ENCODE measurements at places on chromosomes 1 and 21.

- DNase-seq, result no peak
Measured at GRCh38 chr1:79629414-79629813, 622.9 kb upstream of the ADGRL4 start.

DNA sequence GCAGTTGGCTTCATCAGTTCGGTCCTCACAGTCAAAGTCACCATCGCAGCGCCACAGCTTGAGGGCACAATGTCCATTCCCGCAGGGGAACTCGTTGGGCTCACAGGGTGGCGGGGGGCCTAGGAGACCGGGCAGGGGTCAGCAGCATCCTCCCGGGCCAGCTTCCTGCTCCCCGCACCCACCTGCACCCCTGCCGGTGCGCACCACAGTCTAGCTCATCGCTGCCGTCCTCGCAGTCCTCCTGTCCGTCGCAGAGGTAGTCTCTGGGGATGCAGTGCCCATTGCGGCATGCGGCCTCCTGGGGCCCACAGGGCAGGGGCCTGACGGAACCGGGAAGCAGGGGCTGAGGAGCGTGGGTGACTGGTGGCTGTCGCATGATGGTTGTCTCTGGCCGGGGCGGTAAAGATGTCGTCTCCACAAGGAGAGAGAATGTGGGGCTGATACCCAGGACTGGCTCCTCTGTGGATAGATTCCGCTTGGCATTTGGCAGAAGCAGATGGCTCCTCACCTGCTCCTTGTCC is 49.8 kb downstream of the HSPG2 start:
- DNase-seq, result no peak

DNA sequence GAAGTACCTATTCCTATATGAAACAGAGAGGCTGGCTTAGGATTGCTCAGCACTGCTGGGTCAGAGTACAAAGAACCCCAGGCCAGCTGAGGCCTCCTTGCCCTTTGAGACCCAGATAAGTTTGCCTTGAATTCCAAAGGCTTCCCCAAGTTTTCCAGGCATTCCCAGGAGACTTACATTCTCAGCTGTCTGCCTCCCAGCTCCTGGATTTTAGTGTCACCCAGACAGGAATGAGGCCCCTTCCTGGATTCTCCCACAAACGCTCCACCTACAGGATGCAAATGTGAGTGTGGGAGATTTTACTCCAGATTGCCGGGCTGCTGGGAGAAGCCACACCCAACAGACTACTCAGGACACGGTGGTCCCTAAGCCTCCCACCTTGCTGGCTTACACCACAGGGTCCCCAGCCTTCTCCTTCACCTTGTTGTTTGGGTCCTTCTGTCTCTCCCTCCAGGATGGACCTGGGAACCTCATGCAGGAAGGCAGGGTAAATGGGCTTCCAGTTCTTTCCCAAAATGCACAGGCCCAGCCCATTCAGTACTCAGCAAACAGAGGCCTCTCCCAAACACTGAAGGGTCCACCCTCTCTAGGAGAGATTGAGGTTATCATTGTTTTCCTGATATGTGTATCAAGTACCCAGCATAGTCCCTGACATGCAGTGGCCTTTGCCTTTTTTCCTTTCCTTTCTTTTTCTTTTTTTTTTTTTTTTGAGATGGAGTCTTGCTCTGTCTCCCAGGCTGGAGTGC is 10.6 kb downstream of the RHBG start:
- no peak for DNase-seq

DNA sequence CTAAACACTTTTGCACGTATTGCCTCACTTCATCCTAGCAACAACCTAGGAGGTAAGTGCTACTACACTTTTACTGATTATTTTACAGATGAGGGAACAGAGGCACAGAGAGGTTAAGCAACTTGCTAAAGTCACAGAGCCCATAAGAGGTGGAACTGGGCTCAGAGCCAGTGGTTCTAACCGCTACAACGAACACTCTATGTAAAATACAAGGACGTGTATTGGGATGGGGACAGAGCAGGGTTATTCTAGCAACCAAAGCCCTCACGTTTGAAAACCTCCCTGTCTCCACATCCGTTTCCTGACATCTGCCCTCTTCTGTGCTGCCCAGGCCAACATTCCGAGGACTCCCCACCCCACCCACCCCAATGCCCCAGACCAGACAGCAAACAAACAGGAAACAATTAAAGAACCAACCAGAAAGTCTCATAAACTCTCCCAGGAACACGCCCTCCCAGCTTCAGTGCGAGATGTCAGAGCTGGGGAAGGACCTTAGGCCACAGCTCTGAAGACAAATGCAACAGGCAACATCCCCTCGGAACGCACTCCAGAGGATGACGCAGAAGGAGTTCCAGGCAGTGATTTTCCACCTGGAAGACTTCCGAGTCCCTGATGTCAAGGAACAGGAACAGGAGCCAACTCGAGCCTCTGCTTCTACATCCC is 41.1 kb downstream of the GLIS1 start:
- no peak for DNase-seq

- no peak for DNase-seq
Measured at GRCh38 chr1:14822493-14822892, 224.0 kb downstream of the KAZN start.

DNA sequence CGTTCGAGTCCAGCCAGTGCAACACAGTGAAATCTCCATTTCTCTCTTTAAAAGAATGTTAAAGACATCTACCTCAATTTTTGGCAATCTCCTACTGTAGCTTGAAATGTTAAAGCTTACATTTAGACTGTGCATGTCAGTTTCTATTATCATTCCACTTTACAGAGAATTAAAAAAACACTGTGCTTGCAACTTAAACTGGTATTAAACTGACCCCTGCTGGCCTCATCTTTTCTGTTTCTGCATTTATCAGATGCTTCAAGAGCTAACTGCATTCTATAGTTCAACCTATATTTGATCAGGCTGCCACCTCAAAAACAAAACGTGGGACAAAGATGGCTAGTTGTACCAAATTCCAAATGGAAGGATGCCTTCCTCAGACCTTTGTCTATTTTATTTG is 226.5 kb downstream of the SMYD3 start:
- no peak for DNase-seq

- no peak for DNase-seq
Measured at GRCh38 chr1:101148980-101149379, 87.8 kb upstream of the S1PR1 start.

DNA sequence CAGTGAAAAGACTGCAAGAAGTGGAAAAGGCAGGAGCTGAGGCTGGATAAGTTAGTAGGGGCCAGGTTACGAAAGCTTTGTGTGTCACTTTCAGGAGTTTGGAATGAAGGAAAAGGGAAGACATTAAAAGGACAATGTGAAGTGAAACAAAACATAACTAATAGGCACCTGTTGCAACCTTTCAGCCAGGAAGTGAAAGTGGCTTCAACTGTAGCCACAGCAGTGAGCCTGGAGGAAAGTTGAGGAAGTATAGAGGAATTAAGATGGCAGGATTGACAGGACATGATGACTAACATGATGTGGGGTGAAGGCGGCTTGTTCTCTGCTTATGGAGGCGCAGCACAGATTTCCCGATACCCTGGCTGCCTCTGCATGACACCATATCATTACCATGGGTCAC is 68.9 kb downstream of the C4BPA start:
- no peak for DNase-seq

- DNase-seq, result no peak
Measured at GRCh38 chr1:180370597-180370996, 131.8 kb downstream of the ACBD6 start.

GRCh38 chr1:97159342-97159741 is 437.8 kb downstream of the PTBP2 start:
- DNase-seq, result no peak

- no peak for DNase-seq
Measured at GRCh38 chr1:56029319-56030003, 549.9 kb downstream of the PLPP3 start.

- no peak for DNase-seq
Measured at GRCh38 chr1:187648091-187648490, 819.3 kb downstream of the PLA2G4A start.

DNA sequence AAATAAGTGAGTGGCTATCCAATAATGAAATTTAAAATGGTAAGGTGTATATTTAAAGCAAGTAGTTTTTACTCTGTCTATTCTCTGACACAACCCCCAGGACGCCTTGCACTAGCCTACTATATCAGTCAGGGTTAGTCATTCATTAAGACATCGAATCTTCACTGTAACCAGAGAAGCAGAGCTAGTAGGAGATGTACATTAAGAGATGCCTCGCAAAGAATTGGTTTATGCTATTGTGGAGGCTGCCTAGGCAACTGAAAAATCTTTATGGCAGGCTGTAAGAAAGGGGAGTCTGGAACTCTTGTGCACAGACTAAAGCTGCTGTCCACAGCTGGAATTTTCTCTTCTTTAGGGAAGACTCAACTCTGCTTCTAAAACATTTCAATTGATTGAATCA is 28.8 kb downstream of the NTNG1 start:
- no peak for DNase-seq

DNA sequence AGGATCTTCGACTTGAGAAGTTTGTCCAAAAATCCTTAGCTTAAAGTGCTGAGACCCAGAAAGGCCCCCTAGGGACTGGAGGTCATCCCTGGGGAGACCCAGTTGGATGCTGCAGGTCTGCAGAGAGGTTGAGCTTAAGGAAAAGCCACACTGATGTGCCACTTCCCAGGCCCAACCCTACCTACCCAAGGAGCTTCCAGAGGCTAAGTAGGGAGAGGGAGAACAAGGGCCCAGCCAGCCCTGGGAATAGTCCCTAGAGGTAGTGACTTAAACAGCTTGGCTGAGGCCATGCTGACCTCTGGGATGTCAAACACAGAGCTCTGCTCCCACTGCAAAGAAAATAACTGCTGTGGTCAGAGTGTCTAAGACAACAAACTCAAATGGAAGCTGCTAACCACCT is 693.7 kb downstream of the MATN1 start:
- DNase-seq, result no peak

- DNase-seq, result no peak
Measured at GRCh38 chr1:92485381-92486250, 1.1 kb downstream of the GFI1 start.

DNA sequence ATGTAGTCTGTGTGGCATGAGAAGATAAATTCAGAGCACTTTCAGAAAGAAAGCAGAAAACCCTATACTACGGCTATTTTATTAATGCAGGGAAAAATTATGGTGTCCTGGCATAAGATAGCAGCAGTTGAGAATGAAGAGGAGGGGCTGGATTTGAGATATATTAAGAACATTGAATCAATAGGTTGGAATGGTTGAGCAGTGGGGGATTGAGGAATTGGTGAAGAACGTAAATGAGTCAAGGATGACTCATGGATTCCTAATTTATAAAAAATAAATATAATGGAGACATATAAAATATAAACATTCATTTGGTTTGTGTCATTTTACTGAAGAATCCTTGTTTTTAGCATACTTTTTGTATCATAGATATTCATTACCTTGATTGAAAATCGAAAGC is 234.3 kb upstream of the ADAMTS5 start:
- DNase-seq, result no peak

DNA sequence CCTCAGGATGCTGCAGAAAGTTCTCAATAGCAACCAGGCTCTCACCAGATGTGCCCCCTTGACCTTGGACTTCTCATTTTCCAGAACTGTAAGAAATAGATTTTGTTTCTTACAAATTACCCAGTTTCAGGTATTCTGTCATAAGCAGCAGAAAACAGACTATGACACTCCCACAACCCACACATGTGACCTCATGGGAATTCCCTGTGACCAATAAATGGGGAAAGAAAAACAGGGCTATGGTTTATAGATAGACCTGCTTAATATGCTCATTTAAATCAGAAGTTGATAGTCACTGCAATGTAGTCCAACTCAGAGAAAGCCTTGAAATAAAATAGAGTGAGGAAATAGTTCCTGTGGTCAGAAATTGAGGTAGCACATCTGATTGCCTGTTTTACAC is 380.9 kb upstream of the PTBP2 start:
- no peak for DNase-seq

DNA sequence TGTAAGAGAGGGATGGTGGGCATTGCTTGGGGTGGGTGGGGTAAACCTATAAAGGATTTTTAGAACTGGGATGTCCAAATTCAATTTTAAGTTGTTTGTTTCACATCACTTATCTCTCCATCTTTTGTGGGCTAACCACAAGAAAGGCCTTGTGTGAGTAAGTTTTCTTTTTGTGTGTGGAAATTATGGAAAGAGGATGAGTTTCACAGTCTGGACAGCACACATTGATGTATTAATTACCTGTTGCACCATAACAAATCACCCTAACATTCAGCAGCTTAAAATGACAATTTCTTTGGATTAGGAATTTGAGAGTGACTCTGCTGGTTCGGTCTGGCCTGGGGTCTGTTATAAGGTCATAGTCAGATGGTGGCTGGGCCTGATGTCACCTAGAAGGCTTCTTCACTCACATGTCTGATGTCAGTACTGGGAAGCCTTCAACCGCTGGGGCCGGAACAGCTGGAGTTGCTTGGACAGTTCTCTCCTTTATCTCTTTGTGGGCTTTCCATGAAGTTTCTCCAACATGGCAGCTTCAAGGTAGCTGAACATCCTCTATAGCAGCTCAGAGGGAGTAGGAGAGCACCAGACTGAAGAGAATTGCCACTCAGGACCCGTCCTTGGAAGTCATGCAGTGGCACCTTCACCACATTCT is 2.0 kb upstream of the COL9A2 start:
- no peak for DNase-seq

GRCh38 chr1:58909914-58910681 is 126.3 kb upstream of the JUN start:
- no peak for DNase-seq

Data from NCI-H2081 treated with DMSO at 0.1 percent for 48 hours (cell line).